ENCODE measurements at places on chromosomes 6 and 20.

GRCh38 chr6:106084106-106084988, 1.8 kb upstream of the PRDM1 start:
- no peak for DNase-seq

DNA sequence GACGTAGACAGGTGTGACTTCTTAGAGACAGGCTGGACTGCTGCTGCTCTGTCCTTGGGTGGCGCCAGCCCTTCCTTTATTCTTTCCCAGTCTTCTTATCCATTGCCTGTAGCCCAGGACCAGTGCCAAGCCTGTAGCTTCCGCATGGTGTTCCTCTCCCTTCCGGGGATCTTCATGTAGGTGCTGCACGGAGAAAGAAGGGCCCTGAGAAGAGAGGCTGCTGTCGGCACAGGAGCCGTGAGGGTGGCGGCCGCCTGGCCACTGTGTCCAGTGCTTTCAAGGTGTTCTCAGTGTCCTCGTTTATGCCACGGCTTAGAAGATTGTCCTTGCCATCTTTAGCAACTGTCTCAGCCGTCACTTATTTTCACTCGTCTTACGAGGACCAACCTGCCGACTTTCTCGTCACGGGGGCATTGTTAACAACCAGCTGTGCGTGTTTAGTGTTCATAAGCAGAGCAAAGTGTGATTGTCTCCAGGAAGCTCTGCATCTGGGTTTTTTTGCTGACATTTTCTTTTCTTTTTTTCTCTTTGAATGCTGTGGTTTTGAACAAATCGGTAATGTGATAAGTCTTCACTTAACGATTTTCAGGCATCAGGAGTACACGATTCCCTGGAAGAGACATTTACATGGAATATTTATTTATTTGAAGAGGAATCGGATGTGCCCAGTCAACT, 61.2 kb downstream of the PPP1R14C start:
- no peak for DNase-seq

GRCh38 chr6:156599978-156600590, 177.1 kb upstream of the ARID1B start:
- DNase-seq: no peak

DNA sequence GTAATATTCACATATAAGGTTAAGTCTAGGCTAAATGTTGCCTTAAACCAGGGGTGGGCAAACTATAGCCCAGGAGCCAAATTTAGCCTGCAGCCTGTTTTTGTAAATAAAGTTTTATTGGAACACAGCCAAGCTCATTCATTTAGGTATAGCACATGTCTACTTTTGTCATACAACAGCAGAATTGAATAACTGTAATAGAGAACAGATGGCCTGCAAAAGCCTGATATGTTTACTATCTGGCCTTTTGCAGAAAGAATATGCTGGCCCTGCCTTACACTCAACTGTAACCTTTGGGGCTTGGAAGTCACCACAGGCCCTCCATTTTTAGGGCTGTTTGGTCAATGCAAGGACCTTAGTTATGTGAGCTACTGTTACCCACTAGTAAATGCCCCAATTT, 17.7 kb upstream of the BCLAF1 start:
- no peak for DNase-seq

GRCh38 chr6:43334466-43335095, 26.0 kb upstream of the CRIP3 start:
- DNase-seq: no peak

DNA sequence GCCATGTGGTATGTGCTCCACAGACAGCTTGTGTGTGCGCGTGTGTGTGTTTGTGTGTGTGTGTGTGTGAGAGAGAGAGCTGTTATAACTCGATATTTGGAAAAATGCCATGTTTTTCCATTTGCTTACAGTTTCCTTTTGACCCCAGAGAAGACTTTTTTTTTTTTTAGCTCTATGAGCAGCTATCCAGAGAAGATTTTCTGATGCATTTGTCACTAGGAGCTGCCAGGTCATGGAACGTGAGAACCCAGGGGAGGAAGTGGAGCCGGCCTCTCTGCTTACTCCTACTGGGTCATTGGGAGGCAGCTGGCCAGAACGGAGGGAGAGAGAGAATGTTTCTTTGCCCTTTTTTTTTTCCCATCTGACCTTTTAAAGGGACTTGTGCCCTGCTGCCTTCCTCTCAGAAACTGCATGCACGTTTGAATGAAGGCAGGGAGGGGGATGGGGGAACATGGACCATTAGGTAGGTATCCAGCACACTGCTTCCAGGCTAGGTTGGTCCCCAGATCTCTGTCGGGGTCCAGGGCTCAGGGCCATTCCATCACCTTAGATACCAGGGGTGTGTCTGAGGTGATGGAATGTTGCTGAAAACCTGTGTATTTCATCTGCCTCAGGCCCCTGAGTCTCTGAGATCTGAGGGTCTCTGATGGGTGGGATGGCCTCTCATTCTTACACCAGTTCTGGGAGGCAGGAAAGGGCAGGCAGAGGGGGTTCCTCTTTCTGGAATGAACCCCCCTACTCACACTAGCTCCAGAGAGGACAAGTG, 11.2 kb upstream of the MRPS18A start:
- DNase-seq: no peak

GRCh38 chr6:63599243-63599642, 27.0 kb downstream of the LOC128125822 start:
- DNase-seq: no peak

- no peak for DNase-seq
Measured at GRCh38 chr6:33169291-33170175, 22.7 kb downstream of the COL11A2 start.

DNA sequence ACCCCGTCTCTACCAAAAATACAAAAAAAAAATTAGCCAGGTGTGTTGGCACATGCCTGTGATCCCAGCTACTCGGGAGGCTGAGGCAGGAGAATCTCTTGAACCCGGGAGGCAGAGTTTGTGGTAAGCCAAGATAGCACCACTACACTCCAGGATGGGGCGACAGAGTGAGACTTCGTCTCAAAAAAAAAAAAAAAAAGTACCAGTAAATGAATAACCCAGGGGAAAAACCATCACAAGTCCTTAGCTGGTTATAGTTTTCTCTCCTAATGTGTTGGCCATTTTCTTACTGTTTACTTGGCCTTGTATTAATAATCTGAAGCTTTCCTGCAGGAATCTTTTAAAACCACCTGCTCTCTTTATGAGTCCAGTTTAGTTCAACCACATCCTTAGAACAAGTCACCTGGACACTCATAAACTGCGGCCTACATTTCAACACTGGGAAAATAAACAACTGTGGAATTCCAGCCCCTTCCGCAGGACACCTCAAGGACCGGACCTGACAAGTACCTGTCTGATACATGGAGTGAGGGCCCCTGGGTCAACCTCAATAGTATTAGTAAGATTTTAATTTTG, 102.6 kb downstream of the ATP9A start:
- DNase-seq: no peak

- no peak for DNase-seq
Measured at GRCh38 chr6:126631363-126631762, 291.4 kb downstream of the CENPW start.

- peak; percentile 51 for DNase-seq
Measured at GRCh38 chr20:33211817-33212424, 5.2 kb upstream of the BPIFA3 start.

DNA sequence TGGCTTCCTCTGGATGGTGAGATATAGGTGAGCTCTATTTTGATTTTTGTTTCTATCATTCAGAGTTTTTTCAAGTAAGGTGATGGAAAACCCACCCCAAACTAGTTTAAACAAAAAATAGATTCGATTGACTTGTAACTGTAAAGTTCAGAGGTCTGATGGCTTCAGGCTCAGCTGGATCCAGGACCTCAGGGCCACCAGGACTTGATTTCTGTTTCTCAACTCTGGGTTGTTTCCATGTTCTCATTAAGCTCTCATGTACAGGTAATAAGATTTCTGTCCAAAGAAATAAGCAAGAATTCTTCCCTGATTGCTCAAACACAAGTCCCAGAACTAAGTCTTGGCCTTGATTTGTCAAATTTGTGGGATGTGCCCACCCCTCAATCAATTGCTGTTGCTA, 67.0 kb downstream of the DLGAP4 start:
- no peak for DNase-seq

All from head of caudate nucleus (tissue), 42 donors.